Breast epithelium (tissue), 4 donors: ENCODE measurements at places on chromosomes 2 and 18. TPM values are rescaled to one million over a fixed set of nuclear protein-coding genes. Genes with fewer than 3 reads are reported as not detected.

Gene AP1S3
- 9.5 TPM for total RNA-seq

Gene SERPINB12
- not detected for total RNA-seq

Gene ROCK1
- total RNA-seq = 99.2 TPM

Gene SERPINB10
- 0.15 TPM for total RNA-seq

Gene SAG
- total RNA-seq = not detected

Gene TDRD15
- not detected for total RNA-seq

Gene PARD3B
- 25.9 TPM for total RNA-seq

Gene FBLN7
- 11.0 TPM for total RNA-seq

Gene AGBL5
- 12.5 TPM for total RNA-seq

DNA sequence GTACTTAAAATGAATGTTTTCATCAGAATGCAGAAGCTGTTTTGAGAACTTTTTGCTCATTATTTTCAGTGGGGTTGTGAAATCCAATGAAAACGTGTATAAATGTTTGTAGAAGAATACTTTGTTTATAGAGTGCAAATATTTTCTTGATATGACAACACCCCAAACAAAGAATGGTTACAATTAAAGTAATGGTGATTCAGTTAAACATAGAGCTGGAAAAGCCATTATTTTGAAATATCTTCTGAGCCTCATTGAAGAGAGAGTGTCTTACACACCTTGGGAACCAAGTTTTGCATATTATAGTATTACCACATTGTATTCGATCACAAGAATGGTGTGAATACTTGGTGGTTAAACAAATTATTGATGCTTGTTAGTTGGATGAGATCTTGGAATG lies 48.7 kb downstream of the SPTBN1 start:
- no peak for DNase-seq

DNA sequence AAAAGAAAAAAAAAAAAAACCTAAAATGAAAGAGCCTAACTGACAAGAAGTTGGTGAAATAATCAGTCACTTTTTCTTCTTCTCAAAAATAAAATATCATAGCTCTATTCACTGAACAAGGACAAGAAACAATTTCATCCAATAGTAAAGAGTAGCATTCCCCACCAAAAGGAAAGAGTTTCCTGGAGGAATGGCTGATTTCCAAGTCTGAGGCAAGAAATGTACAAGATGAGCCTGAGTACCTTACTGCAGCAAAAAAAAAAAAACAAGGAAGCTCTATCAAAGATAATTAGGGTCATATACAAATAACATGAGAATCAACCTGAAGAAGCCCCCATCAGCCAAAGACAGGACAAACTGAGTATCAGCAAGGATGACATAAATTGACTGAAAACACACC lies 11.5 kb downstream of the ROCK1 start:
- DNase-seq = no peak

- DNase-seq = no peak
Observed at GRCh38 chr18:13613591-13614501, 112.5 kb downstream of the FAM210A start.

DNA sequence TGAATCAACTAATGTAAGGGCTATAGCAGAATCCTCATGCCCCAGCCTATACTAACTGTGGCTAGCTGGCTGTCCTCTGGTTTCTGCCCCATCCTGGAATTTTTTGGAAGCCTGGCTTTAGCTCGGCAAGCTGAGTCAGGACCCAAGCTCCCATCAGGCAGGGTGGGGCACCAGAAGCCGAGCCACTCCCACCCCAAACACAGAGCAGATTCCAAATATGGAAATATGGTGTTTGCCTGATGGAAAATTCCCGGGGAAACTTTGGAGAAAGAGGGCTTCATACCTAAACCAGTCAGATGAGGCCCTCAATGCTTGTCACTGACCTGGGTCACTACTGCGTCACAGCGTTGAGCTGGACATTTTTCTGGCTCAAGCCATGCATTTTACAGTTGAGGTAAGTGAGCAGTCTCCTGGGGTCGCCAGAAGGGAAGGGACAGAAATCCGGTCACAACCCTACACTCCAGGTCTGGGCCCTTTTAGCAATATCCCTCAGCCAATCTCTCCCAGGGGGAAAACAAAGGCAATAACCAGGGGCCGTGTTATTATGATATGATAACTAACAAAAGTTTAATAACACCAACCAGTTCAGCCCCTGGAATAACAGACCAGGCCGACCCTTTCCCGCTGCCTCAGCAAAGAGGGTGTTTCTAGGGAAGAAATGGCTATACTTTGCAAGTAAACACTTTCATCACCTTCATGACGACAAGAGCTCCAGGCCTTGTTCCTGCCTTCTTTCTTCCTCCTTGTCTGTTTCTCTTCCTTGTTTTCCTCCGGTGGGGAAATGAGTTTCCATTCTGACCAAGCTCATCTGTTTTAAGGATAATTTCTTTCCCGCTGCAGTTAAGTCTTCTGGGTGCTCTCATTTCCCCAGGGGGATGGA lies 37.7 kb downstream of the PSD4 start:
- DNase-seq = no peak

DNA sequence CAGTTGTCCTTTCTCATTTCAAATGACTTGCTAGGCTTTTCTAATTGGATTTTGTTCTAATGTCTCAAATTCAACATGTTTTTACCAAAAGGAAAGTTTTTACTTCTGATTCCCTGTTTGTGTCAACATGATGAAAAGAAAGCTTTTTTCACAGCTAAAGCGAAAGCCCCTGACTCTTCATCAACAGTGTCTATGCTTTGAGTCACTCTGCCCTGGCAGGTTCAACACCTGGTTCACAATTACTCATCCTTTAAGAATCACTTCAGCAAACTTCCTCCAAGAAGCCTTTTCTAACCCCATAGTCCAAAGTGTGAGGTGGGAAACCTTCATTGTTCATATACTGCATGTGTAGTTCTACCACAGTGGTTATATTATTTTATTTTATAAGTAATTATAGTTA lies 7.6 kb upstream of the DSG2 start:
- DNase-seq = no peak

GRCh38 chr2:42829671-42830440 lies 37.5 kb upstream of the HAAO start:
- no peak for DNase-seq

DNA sequence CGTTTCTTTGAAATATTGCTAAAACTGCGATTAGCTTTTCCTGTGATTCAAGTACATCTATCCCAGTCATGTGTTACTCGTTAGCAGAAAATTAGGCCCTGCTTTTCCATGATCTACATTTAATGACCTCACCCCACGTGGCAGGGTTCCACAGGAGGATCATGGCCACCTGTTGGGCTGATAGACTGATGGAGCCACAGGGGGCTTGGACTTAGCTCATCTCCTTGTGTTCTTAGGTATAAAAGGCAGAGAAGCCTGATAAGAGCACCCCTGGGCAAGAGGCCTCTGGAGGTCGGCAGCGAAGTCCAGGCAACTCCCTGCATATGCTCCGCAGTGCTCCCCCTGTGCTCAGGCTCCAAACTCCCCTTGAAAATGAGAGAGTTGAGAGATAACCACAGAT lies 12.9 kb downstream of the FZD7 start:
- DNase-seq = no peak

GRCh38 chr18:80175451-80176204 lies 66.6 kb downstream of the ADNP2 start:
- DNase-seq = no peak

DNA sequence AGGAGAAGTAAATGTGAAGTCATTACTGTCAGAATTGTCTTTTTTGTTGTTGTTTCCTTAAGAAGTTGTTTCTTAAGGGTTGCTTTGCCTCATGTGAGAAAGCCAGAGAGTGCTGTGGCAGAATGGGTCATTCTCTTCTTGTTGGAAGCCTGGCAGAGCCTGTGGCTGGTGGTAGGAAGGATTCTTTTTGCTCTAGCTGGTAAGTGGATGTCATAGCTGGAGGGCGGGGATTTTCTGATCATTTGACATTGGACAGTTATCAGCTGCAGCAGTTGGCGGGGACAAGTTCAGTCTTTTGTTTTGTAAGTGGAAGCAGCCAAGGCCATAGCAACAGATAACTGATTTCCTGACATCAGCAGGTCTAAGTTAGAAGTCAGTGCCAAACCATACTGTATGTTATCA lies 5.5 kb upstream of the RMDN2 start:
- no peak for DNase-seq

- no peak for DNase-seq
Observed at GRCh38 chr2:47232738-47233415, 77.8 kb upstream of the STPG4 start.

- no peak for DNase-seq
Observed at GRCh38 chr2:32718752-32719151, 90.9 kb downstream of the TTC27 start.

DNA sequence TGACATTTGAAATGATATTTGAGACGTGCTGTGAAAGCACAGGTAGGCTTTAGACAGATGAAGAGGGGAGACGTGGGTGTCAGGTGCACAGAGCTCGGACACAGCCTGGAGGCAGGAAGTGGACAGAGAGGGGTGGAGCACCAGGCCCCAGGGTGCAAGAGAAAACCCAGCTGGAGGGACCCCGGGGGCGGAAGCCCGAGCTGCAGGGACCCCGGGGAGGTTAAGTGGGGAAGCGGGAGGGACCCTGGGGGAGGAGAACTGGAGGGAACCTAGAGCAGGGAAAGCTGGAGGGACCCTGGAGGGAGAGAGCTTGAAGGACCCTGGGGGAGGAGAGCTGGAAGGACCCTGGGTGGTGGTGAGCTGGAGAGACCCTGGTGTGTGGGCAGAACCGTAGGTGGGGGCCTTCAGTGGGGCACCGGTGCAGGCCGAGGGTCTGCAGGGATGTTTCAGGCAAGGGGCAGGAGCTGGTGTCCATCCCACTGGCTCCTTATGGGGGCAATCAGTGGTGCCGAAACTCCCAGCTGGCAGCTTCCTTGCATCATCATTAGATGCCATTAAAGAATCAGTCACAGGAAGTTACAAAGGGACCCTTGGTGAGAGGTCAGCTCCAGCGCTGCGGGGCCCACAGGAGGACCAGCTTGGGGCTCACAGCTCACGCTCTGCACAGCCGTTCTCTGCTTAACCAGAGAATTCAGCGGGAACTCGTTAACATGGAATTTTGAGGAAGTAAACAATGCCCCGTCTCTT lies 246.6 kb downstream of the EIPR1 start:
- no peak for DNase-seq
